HFFc6 (cell line): ENCODE measurements at places on chromosomes 11 and 22. TPM values are rescaled to one million over a fixed set of nuclear protein-coding genes. Genes with fewer than 3 reads are reported as not detected.

FOXR1 gene
- not detected in 3 replicates for total RNA-seq

PLA2G6 gene
- total RNA-seq: 5.0 and 5.7 TPM in 2 replicates

FADS2 gene
- 48.6 to 90.4 TPM (median 65.9 TPM) in 3 replicates for total RNA-seq

GRCh38 chr22:40733919-40734318 lies 54.6 kb downstream of the MCHR1 start:
- no peak for DNase-seq
- H3K36me3 ChIP-seq: no peaks in the 10 kb centered on the region
- peaks cover 8% of the 10 kb centered on the region; the same call in 1 of the 2 replicates for H3K27me3 ChIP-seq
- no peak overlapping the region for H3K27ac ChIP-seq

- peak overlapping the region; percentile 96 for H3K4me3 ChIP-seq
- H3K4me1 ChIP-seq: peaks cover 46% of the 10 kb centered on the region
- peak overlapping the region; percentile 77 for H3K27ac ChIP-seq
- H3K27me3 ChIP-seq: peaks cover 3% of the 10 kb centered on the region
Measured at GRCh38 chr11:73139476-73140198, 2.5 kb downstream of the FCHSD2 start.
